CD4-positive, alpha-beta T cell treated with Interleukin-15 for 4 hours (primary cell): ENCODE measurements at places on chromosomes 1 and 21.

GRCh38 chr1:229136822-229137221 lies 134.1 kb upstream of the RAB4A start:
- no peak for DNase-seq

DNA sequence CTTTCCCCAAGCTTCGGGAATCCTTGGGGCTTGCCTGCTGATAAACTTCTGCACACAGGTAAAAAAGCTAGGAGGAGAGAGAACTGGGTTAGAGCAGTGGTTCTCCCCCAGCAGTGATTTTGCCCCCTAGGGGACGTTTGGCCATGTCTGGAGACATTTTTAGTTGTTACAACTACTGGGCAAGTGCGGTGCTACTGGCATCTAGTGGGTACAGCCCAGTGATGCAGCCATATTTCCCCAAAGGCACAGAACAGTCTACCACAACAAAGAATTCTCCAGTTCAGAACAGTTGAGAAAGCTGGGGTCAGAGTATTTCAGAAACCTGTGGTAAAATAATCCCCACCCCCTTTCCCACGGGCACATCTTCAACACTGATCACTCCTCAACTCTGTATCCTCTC lies 41.3 kb downstream of the LRRC71 start:
- DNase-seq, result peak; percentile 14

- no peak for DNase-seq
Measured at GRCh38 chr1:111733992-111734341, 5.2 kb downstream of the INKA2 start.

GRCh38 chr1:177122461-177123251 lies 41.9 kb downstream of the ASTN1 start:
- DNase-seq, result no peak

DNA sequence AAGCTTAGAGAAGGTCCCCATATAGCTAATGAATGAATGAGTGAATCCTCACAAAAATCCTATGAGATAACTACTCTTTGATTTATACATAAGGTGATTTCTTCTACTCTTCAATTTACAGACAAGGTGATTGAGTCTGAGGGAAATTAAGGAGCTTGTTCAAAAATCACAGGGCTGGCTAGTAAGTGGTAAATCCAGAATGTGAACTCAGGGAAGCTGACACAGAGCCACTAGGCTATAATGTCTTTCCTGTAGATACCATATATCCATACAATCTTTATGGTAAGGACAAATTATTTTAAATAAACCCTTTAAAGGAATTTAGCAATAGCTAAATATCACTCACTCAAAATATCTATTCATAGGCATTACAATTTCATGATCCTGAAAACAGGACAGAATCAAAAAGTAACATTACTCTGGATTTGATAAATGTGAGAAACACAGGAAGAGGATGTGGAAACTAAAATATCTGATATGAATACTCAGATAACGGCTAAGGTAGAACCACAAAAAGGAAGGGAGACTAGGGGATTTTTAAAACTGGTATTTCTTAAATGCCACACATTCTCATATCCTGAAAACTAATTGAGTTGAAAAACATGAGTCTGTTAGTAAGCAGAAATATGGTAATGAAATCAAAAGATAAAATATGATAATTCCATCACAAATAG lies 108.2 kb downstream of the NBPF12 start:
- DNase-seq, result no peak

DNA sequence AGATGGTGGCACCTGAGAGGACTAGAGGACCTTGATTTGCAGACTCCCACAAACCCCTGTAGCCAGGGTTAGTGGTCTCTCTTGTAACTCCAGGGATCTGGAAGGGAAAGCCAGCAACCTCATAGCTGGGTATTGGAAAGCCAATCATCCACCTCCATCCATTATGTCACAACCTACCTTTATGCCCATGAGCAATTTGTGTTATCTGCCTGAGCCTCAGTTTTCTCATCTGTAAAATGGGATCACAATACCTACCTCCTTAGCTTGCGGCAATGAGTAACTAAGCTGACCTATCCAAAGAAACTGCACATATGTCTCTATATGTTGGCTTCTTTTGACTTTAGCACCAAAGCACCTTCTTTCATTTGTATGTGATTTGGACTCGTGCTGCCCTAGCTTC lies 14.5 kb downstream of the DLGAP3 start:
- DNase-seq, result no peak

DNA sequence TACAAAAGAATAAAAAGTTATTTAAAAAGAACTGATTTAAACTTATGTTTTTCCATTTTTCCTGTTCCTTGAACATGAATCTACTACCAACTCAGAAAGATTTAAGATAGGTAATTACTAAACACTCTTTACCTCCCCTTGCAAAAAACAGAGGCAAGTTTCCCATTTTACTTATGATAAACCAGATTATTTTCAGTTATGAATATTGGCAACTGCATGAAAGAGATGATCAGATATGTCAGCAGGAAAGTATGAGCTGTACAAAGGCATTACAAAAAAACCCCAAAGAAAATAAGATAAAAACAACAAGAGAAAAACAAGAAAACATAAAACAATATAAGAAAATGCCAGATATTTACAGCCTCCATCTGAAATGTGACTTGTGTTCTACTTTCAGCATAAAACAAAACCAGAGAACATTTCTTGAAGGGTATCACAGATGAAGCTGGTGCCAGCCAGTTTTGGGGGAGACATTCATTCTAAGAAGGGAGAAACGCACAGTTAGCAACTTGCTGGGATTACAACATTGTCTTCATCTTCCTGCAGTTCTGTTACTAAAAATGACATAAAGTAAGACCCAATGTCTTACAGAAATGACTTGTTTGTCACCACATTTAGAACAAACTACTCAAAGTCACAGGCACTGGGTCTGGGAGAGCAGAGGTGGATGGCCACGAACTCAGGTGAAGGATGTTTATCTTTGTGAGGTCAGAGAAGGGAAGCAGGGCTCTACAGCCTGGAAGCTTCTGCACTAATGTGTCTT lies 19.1 kb downstream of the ZC3H12A start:
- DNase-seq, result no peak

DNA sequence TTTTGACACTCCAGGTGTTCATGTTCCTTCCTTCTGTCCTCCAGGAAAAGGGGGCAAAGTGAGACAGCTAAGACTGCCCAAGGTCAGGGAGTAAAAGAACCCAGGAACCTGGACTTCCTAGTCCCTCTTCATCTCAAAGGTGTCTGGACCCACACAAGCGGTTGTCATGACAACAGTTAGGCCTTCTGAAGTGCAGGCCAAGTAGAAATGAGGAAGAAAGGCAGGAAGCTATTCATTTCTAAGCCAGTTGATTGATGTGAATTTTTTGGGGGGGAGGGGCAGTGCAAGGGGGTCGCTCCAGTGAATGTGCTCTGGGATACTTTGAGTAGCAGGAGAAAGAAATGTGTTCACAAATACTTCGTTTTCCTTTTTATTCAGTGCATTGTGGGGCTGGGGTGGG lies 114.3 kb downstream of the NAV1 start:
- DNase-seq, result no peak

- no peak for DNase-seq
Measured at GRCh38 chr1:96048572-96049212, 672.9 kb upstream of the PTBP2 start.

DNA sequence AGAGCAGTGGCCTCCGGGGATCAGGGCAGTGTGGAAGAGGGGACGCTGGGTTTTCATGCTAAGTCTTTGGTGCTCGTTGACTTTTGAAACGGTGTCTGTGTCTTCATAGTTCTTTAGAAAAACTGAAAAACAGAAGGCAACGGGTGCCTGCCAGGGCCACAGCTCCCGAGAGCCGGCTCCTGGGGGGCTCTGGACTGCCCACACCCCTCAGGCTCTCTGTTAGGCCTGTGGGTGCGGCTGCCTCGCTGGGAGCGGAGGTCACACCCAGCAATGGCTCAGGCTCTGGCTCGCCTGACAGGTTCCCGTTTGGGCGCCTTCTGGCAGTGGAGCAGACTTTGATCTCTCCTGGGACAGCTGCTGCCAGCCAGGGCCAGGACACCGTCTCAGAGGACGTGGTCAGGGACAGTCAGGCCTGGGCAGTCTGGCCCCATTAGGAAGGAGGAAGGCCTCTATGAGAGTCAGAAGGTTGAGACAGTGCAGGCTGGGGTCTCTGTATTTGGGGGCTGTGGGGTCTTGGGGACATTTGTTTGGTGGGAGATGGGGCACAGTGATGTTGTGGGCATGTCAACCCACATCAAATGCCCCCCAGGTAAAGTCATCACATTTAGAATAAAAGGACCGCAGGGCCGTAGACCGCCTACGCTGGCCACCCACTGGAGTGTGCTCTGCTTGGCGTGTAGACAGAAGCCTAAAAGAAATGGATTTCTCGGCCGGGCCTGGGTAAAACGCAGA lies 5.6 kb downstream of the ARHGEF16 start:
- DNase-seq, result no peak

GRCh38 chr1:3453891-3454810 lies at the start of gene ARHGEF16:
TSS of gene ARHGEF16 (plus strand) at chr1:3454665. CDS start at chr1:3463085, 8,420 bp downstream.
- peak; percentile 16 for DNase-seq

DNA sequence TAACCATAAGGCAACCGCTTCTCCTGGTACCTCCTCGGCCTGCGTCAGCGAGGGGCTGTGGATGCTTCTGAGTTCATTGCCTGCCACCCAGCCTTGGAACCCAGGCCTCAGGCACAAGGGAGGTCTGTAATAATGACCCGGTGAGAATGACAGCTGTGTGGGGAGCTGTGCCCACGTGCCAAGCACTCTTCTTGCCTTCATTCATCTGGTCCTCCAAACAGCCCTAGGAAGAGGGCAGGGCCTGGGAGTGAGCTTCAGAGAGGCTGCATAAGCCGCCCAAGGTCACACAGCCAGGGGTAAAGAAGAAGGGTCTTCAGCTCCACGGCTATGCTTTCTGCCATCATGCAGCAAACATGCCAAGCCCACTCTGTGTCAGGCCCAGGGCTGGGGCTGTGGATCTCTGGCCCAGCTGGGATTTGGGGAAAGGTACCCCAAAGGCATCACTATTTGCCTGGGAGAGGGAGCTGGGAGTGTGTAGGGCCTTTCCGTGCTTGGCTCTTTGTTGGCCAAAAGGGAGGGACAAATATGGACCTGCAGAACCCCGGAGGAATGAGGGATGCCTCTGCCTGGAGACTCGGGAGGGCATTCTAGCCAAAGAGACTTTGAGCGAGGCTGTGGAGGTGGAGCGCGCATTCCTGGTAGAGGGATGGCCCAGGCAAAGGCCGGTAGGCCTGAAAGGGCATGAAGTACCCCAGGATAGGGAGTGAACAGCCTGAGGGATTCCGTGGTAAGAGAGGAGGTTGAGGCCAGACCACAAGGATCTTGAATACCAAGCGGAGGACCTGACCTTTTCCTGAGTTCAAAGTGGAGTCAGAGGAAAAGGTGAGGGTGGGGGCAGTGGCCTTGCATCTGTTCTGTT lies 10.1 kb upstream of the EDN2 start:
- DNase-seq, result no peak

DNA sequence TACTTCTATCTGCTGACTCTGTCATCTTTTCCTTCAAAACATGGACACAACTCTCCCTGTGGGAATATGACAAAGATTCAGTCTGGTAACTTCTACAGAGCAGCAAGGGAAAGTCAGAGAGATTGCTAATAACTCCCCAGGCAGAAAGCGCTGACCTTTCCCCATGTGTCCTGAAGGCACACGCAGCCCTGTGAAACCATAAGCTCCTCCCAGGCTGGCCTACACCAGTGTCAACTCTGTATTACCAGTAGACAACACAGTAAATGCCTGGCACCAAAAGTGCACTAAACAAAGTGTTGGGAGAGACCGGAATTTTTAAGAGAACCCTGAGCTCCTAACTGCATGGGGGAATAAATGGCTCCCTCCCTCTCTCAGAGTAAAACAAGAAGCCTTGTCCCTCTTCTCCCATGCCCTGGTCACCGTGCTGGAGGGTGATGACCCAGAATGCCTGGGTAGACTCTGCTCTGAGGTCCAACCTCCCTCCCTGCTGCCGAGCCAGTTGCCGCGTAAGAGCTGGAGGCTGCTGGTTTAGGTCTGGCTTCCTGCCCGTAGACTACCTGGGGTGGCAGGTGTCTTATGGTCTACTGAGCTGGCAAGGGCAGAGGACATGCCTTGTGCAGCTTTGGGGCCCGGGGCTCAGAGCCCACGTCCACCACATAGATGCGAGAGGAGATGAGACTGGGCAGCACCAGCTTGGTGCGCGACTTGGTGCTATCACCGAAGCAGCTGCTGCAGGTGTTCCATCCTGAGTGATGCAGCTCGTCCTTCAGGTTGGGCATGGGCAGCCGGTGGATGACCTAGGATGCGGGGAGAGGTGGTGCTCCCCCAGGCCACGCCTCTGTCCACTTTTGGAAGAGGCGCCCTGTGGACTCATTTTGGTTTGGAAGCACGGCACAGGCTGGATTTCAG lies 3.9 kb downstream of the SELENBP1 start:
- no peak for DNase-seq

GRCh38 chr1:170063109-170063826 lies 11.2 kb downstream of the KIFAP3 start:
- DNase-seq, result no peak

DNA sequence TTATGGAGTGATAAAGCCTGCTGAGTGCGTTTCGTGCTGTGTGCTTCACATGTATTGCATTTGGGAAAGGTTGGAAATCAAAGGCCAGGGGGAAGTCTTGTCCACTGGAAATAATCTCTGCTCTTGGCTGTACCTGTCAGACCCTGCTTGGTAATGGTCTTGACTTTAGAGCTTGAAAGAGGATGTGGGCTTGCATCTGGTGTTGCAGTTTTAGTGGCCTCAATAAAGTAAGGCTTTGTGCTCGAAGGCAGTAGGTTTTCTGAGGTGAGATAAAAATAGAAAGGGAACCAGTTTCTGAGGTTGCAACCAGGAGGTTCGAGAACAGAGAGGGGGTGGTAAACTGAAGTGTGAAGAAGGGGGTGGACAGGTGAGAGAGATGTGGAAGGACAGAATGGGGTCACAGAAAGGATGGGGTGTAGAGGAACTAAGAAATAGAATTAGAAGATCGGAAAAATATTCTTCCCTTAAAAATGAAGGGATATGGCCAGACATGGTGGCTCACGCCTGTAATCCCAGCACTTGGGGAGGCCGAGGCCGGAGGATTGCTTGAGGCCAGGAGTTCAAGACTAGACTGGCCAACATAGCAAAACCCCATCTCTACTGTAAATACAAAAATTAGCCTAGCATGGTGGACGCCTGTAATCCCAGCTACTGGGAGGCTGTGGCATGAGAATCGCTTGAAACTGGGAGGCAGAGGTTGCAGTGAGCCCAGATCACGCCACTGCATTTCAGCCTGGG lies 1.5 kb downstream of the S100PBP start:
- peak; percentile 22 for DNase-seq

DNA sequence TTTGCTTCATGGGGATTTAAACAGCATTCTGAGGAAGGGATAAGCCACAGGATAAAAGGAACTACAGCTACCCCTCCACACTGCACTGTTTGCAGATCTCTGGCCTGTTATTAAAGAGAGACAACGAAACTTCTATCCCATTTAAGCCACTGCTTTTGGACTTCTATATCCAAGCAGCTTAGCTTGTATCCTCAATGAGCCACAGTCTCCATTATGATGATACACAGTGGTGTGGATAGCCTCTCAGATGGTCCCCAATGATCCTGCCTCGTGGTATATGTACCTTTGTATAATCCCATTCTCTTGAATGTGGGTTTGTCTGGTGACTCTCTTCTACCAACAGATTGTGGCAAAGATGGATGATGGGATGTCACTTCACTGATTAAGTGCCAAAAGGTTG lies 36.0 kb upstream of the MARK1 start:
- DNase-seq, result no peak
